Renal cortical epithelial cell (primary cell): ENCODE measurements at places on chromosomes 16 and 17. TPM values are rescaled to one million over a fixed set of nuclear protein-coding genes. Genes with fewer than 3 reads are reported as not detected.

The GALR2 gene
- 0.10 TPM in 1 of 2 replicates, not detected in the other for total RNA-seq

GRCh38 chr16:53960954-53961616 is 257.1 kb downstream of the FTO start:
- DNase-seq = no peak

GRCh38 chr17:42681976-42682721 is at the start of gene CNTNAP1:
TSS of gene CNTNAP1 (plus strand) at chr17:42682531. CDS start at chr17:42682830, 299 bp downstream.
- DNase-seq = peak; percentile 55

DNA sequence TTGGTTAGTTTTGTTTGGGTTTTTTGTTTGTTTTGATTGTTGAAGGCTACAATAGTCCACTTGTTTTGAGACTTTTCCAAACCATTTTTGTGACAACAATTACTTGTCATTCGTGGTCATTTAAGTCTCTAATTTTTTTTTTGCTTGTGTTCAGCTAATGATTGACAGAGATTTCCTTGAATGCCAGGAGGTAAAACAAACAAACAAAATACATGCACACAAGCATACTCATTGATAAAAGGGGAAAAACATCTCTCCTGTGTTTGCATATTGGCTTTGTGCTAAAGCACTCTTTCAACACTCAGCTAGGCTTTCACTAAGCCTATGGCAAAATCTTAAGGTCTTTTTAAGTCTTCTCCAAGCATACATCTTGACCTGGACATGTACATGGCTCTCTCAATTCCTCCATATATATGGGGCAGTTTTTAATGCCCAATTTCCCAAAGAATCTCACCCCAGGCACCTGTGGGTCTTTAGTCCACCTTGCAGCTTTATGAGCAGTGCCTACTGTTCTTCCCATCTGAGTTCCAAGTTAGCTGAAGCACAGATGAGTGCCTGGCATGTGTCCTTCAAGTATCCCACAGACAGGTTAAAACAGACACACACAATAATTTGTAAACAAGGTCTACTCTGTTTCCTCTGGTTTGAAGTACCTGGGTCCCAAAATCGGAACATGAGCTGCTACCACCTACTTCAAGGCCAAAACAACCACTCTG is 24.2 kb upstream of the HS3ST3B1 start:
- peak; percentile 6 for DNase-seq

GRCh38 chr17:72710834-72711233 is 381.7 kb downstream of the SLC39A11 start:
- no peak for DNase-seq
